Nephron progenitor cell (in vitro differentiated cells): ENCODE measurements at places on chromosomes 1 and 21.

DNA sequence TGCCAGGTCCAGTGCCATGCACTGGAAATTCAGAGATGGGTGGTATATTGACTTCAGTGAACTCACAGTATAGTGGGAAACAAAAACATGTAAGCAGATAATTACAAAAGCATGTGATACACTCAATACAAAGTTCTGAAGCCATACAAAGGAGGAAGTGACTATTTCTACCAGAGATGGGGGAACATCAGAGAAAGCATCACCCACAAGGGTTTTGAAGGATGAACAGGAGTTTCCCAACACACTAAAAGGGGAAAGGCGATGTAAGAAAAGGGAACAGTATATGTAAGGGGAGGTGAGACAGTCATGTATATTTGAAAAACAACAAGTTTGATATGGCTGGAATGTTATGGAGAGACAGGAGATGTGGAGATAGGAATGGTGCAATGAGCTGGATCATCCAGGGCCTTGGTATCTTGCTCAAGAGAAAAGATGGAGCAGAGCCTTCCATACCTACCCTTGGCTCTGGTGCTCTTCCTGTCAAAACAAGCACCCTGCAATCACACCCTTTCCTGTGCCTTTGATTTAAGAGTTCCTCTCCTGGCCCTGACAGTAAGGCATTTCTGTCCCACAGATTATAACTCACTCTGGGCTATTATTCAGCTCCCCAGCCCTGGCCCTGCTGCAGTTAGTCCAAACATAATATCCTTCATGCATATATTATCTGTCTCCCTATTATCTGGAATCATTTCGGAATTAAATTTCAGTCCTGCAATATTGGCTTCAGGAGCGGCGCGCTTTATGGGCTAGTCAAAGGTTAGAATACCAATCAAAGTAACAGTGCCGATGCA, 60.5 kb downstream of the DMAP1 start:
- H3K4me3 ChIP-seq: no peak overlapping the region
- H3K27ac ChIP-seq: no peak overlapping the region
- H3K4me1 ChIP-seq: peaks cover 16% of the 10 kb centered on the region
- peaks cover 4% of the 10 kb centered on the region for H3K27me3 ChIP-seq
- H3K36me3 ChIP-seq: peaks cover 8% of the 10 kb centered on the region
- DNase-seq: no peak

GRCh38 chr21:40638466-40639251, 208.3 kb downstream of the DSCAM start:
- no peak for DNase-seq
- H3K36me3 ChIP-seq: no peaks in the 10 kb centered on the region
- peaks cover 13% of the 10 kb centered on the region for H3K27me3 ChIP-seq

DNA sequence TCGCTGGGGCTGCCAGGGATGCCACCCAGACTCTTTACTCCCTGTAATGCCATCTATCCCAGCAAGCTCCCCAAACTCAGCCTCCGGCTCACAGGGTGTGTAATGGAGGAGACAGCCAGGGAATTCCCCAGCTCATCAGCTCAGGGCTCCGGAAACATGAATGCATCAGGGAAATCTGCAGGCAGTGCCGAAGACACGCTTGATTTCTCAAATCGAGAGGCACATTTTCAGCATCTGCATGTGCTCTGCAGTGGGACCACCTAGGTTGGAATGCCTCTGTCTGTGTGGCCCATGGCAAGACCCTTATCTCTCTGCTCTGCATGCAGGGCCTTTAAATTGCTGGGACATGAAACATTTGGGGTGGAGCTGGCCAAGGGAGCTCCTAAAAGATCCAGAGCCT, 170.1 kb downstream of the TRABD2B start:
- H3K4me3 ChIP-seq: no peak overlapping the region
- no peak for DNase-seq
- peaks cover 21% of the 10 kb centered on the region for H3K27me3 ChIP-seq

- H3K27ac ChIP-seq: no peak overlapping the region
- H3K36me3 ChIP-seq: peaks cover 76% of the 10 kb centered on the region
- no peaks in the 10 kb centered on the region for H3K27me3 ChIP-seq
- no peak overlapping the region for H3K4me3 ChIP-seq
- no peak for DNase-seq
- peaks cover 7% of the 10 kb centered on the region for H3K4me1 ChIP-seq
These were observed 7.2 kb downstream of the SETD4 start for GRCh38 chr21:36052860-36053714.

- H3K27me3 ChIP-seq: peaks cover 27% of the 10 kb centered on the region
- H3K36me3 ChIP-seq: no peaks in the 10 kb centered on the region
- no peak for DNase-seq
- H3K27ac ChIP-seq: no peak overlapping the region
These were observed 20.6 kb upstream of the ATF3 start for GRCh38 chr1:212587888-212588510.

GRCh38 chr1:205922314-205922713, 20.9 kb downstream of the SLC26A9 start:
- no peak overlapping the region for H3K27ac ChIP-seq
- no peak for DNase-seq
- H3K4me3 ChIP-seq: no peak overlapping the region
- no peaks in the 10 kb centered on the region for H3K36me3 ChIP-seq
- peaks cover 61% of the 10 kb centered on the region for H3K4me1 ChIP-seq
- H3K27me3 ChIP-seq: peaks cover 7% of the 10 kb centered on the region

DNA sequence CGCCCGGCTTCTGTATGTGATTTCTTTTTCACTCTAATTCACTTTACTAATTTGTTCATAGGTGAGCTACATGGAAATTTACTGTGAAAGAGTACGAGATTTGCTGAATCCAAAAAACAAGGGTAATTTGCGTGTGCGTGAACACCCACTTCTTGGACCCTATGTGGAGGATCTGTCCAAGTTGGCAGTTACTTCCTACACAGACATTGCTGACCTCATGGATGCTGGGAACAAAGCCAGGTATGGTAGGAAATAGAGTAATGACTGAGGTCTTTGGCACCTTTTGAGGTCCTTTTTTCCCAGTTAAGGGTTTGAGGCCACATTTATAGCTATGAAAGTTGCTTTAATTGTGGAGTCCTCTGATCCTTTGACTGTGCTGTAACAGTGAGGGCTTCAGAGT, 56.9 kb downstream of the KIF1B start:
- H3K27ac ChIP-seq: peak overlapping the region; percentile 61
- no peak for DNase-seq
- no peaks in the 10 kb centered on the region for H3K27me3 ChIP-seq
- H3K36me3 ChIP-seq: peaks cover 73% of the 10 kb centered on the region

GRCh38 chr1:213227458-213227857, 176.4 kb downstream of the RPS6KC1 start:
- H3K4me3 ChIP-seq: no peak overlapping the region
- H3K36me3 ChIP-seq: no peaks in the 10 kb centered on the region
- peaks cover 24% of the 10 kb centered on the region for H3K4me1 ChIP-seq

DNA sequence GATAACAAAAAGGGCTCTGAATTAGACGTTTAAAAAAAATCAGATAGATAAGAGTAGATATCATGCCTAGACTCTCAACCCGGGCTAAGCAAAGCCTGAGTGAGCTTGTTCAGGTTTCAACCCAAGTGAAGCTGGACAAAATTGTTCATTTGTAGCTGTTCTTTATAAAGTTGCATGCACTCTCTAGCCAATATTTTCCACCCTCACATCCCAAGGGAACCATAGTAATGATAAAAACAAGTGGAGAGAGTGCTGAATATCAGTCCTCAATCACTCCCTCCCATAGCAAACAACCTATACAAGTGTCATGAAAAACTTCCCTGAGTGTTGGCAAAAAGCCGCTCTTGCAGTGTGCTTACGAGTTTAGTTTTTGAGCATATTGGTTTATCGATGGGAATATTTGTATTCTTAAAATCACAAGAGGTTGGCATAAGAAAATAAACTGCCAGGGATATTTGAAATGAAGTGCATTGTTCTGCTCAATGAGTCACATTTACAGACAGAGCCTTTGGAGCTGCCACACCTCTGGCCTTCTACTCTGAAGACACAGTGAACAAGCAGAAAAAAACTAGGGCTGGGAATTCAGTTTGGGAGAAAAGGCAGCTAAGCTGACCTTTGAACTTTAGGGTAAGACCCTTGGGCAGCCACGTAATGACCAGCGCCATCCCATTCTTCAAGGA, 2.2 kb upstream of the CLCA2 start:
- H3K4me1 ChIP-seq: peaks cover 6% of the 10 kb centered on the region
- no peaks in the 10 kb centered on the region for H3K36me3 ChIP-seq

- peak overlapping the region; percentile 84 for H3K27ac ChIP-seq
- H3K36me3 ChIP-seq: peaks cover 74% of the 10 kb centered on the region
- DNase-seq: no peak
- no peak overlapping the region for H3K4me3 ChIP-seq
- H3K27me3 ChIP-seq: no peaks in the 10 kb centered on the region
These were observed 4.7 kb downstream of the POGK start for GRCh38 chr1:166843769-166844596.

- peaks cover 24% of the 10 kb centered on the region for H3K4me1 ChIP-seq
- H3K27me3 ChIP-seq: peaks cover 5% of the 10 kb centered on the region
- no peak overlapping the region for H3K4me3 ChIP-seq
- no peaks in the 10 kb centered on the region for H3K36me3 ChIP-seq
- no peak overlapping the region for H3K27ac ChIP-seq
These were observed 49.4 kb upstream of the DESI2 start for GRCh38 chr1:244603498-244603897.

- H3K36me3 ChIP-seq: peaks cover 28% of the 10 kb centered on the region
- no peaks in the 10 kb centered on the region for H3K27me3 ChIP-seq
- H3K4me3 ChIP-seq: no peak overlapping the region
- DNase-seq: no peak
- no peaks in the 10 kb centered on the region for H3K4me1 ChIP-seq
These were observed 69.9 kb downstream of the ATF6 start for GRCh38 chr1:161836018-161836417.

DNA sequence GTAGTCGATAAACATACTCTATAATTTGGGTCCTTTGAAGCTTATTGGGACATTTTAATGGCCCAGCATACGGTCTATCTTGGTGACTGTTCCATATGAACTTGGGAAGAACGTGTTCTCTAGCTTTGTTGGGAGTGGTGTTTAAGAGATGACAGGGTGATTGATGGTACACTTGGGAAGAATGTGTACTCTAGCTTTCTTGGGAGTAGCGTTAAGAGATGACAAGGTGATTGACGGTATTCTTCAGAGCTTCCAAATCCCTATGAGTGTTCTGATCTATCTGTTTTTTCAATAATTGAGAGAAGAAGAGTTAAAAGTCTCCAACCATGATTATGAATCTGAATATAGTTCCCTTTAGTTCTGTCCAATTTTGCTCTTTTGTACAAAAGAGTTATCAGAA, 9.4 kb downstream of the NPHP4 start:
- peaks cover 48% of the 10 kb centered on the region for H3K4me1 ChIP-seq
- H3K27ac ChIP-seq: no peak overlapping the region
- no peak overlapping the region for H3K4me3 ChIP-seq
- no peak for DNase-seq
- peaks cover 19% of the 10 kb centered on the region for H3K36me3 ChIP-seq
- no peaks in the 10 kb centered on the region for H3K27me3 ChIP-seq

DNA sequence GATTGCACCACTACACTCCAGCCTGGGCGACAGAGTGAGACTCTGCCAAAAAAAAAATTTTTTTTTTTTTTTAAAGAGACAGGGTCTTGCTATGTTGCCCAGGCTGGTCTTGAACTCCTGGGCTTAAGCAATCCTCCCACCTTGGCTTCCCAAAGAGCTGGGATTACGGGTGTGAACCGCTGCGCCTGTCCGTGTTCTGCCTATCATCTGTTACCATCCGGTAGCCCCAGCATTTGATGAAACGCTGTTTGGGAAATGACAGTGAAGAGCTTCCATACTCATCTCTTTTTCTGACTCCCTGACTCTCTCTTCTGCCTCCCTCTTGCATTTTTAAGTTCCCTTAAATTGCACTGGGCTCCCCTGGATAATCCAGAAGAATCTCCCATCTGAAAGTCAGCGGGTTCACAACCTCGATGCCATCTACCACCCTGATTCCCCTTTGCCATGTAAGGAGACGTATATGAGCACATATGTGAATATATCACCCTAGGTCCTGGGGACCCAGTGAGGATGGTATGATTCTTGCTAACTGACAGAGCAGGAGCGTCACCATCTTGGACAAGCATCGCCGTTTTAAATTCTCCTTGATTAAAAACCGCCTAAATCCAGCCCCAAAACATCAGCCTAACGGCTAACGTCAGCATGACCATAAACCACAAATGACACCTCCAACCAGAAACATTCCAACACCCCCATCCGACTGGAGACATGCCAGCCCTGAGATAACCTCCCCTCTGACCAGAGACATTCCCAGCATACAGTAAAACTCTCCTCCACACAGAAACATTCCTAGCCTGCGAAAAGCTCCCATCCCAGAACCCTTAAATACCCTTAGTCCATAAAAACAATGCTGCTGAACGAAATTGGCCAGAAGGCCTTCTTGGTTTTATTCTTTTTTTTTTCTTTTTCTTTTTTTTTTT, 12.4 kb downstream of the TNFRSF8 start:
- no peaks in the 10 kb centered on the region for H3K36me3 ChIP-seq
- H3K4me1 ChIP-seq: peaks cover 19% of the 10 kb centered on the region

- H3K4me3 ChIP-seq: no peak overlapping the region
- no peaks in the 10 kb centered on the region for H3K36me3 ChIP-seq
- H3K27me3 ChIP-seq: peaks cover 8% of the 10 kb centered on the region
- H3K4me1 ChIP-seq: peaks cover 43% of the 10 kb centered on the region
- no peak for DNase-seq
- H3K27ac ChIP-seq: no peak overlapping the region
These were observed 203.1 kb upstream of the CAMK1G start for GRCh38 chr1:209380420-209380819.

DNA sequence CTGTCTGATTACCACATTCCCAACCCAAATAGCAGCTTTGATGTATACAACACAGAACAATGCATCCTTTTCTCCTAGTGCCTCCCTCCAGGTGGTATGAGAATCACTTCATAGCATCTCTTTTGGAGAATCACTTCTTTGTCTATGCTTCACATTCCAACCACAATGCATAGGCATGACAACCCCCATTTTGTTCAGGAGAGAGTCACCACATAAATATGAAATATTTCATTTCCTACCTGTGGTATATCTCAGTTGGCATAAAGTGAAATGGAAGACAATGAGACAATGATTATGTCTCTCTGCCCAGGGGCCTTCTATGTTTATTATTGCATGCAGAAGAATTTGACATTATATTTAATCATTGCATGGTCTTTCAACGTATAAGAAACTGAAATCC, 112.2 kb downstream of the BRINP2 start:
- H3K4me1 ChIP-seq: no peaks in the 10 kb centered on the region
- H3K4me3 ChIP-seq: no peak overlapping the region
- no peaks in the 10 kb centered on the region for H3K36me3 ChIP-seq
- no peak overlapping the region for H3K27ac ChIP-seq

GRCh38 chr1:110307239-110307974, 31.8 kb upstream of the RBM15 start:
- H3K4me1 ChIP-seq: peaks cover 26% of the 10 kb centered on the region
- no peak overlapping the region for H3K27ac ChIP-seq
- no peak for DNase-seq
- H3K36me3 ChIP-seq: no peaks in the 10 kb centered on the region
- peaks cover 48% of the 10 kb centered on the region for H3K27me3 ChIP-seq

- no peak overlapping the region for H3K4me3 ChIP-seq
- H3K27me3 ChIP-seq: no peaks in the 10 kb centered on the region
- DNase-seq: no peak
- H3K4me1 ChIP-seq: no peaks in the 10 kb centered on the region
- no peaks in the 10 kb centered on the region for H3K36me3 ChIP-seq
These were observed 83.7 kb upstream of the BCL10 start for GRCh38 chr1:85359874-85360721.
